ENCODE measurements at places on chromosomes 7 and 10.

- DNase-seq, result no peak
Observed at GRCh38 chr10:76301211-76301610, 869.8 kb downstream of the LRMDA start.

DNA sequence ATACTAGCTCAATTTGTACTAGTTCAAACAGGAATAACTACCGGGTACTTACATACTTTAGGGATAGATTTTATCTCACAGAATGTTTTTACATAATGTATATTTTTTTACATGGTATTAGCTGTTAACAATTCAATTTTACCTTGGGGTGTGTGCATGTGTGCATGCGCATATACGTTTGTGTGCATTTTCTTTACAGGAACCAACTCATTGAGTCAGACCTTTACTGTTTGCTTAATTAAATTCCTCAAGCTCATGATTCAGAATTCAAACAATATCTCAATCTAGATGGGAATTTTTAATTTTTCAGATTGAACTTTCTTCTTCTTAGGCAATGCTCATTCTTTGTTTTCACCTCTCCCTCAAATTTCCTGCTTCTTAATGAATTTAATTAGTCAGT, 24.7 kb upstream of the WASL start:
- no peak for DNase-seq

GRCh38 chr10:28305553-28305952, 2.7 kb upstream of the MPP7 start:
- DNase-seq, result no peak

DNA sequence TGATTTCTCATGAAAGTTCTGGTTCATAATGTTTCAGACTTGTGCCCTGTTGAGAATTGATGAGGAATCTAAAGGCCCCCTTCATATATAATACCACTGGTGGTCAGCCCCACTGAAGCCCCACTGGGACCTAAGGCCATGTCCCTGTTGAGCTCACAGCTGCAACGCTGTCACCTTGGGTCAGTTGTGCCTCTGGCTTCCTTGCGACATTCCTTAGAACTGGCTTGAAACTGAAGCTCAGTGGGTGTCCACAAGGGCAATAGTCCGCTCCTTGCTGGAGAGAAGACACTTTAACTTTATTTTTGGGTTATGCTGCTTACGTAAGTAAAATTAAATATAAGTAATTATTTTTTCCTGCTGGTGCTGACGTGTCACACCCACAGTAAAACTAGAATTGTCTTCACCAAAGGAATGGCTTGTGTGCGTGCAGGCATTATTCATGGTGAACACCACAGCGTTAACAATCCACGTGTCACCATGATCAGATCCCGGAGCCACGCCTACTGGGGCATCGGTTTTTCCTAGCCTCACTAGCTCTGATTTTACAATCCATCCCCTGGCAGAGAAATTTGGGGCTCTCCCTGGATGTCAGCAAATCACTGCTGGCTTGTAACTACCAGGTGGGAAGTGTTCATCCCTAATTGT, 66.5 kb downstream of the BICC1 start:
- DNase-seq, result peak; percentile 80

GRCh38 chr7:3332308-3332707, 31.3 kb downstream of the SDK1 start:
- DNase-seq, result no peak

GRCh38 chr7:2478800-2479199, 2.6 kb upstream of the GRIFIN start:
- DNase-seq, result no peak

DNA sequence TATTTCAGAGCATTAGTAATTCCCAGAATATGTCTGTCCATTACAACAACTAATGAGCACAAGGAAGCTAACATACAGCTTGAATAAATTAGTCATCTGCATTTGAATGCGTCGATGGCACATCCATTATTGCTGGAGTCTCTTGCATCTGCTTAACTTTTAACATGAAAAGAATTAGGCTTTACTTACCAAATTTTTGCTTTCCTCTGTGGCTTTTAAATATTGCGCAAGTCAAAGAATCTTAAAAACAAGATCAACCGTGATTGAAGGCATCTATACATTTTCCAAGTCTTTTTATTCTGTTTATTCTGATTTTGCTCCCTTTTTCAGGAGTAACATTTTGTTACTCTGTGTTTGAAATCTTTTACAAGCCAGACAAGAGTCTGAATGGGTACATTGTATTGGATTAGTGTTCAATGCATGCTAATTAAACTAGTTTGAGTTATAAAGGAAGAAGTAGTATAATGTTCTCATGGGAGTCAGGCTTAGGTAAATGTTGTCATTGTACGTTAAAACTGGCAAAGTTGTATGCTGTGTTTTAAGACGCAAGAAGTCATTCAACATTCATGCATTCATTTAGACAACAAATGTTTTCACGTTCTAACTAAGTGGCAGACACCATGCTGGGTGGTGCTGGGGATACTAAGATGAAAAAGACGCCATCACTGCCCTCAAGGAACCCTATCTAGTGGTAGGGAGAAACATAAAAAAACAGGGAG, 4.0 kb upstream of the CACNB2 start:
- peak; percentile 68 for DNase-seq

- peak; percentile 13 for DNase-seq
Observed at GRCh38 chr7:149884541-149884940, 10.8 kb downstream of the ATP6V0E2 start.

DNA sequence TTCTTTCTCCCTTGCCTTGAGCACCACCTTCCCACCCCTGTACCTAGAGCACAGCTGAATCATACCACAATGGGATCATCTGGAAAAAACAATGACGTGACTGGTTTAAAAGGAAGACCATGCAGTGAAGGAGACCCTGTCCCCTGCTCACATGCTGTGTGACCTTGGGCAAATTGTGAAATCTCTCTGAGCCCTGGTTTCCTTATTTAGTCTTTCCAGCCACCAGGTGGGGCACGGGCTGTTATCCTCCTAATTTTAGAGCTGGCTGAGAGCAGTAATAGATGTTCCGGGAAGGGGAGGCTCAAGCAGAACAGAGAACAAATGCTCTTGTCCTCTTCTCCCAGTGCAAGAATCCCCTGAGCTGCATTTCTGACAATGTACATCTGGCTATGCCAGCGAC, 198.3 kb downstream of the RPS24 start:
- DNase-seq, result peak; percentile 43

GRCh38 chr7:143419880-143420279, 11.2 kb upstream of the EPHA1 start:
- no peak for DNase-seq

GRCh38 chr10:130721971-130722370, 585.8 kb downstream of the GLRX3 start:
- no peak for DNase-seq

DNA sequence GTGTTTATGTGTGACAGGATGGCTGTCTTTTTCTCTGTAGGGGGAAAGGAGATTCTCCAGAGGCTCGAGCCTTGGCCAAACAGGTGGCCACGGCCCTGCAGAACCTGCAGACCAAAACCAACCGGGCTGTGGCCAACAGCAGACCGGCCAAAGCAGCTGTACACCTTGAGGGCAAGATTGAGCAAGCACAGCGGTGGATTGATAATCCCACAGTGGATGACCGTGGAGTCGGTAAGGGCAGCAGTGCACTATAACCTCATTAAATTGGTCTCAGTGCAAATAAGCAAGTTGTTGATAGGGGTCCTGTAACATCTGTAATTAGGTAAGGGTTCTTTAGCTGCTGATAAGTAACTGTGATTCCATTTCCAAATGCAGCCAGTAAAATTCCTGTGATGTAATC, 56.4 kb downstream of the AP3M1 start:
- no peak for DNase-seq

DNA sequence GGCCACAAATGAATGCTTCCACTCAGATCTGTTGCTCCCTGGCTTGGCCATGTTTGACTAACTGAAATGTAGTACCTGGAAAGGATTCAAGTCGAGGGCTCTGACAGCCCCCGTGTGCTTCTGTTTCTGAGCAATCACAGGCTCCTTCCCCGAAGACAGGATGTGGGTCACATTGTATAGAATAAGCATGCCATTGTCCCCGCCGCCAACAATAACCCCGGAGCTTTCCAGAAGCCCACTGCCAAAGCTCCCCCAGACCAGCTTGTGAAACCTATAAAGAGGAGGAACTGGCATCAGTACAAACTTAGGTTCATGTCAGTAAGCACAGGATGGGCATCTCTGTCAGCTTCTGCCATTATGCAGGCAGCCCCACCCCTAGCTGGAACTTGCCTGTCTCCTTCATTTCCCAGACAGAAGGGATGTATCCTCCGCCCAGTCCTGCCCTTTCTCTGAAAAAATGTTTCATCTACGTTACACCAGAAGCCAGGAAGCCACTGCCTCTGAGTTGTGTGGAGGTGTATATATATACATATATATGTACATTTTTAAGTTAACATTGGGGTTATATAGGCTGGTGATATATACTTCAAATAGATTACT, 10.3 kb downstream of the SEC31B start:
- no peak for DNase-seq

- peak; percentile 60 for DNase-seq
Observed at GRCh38 chr7:90455163-90456030, 14.0 kb upstream of the PTTG1IP2 start.

DNA sequence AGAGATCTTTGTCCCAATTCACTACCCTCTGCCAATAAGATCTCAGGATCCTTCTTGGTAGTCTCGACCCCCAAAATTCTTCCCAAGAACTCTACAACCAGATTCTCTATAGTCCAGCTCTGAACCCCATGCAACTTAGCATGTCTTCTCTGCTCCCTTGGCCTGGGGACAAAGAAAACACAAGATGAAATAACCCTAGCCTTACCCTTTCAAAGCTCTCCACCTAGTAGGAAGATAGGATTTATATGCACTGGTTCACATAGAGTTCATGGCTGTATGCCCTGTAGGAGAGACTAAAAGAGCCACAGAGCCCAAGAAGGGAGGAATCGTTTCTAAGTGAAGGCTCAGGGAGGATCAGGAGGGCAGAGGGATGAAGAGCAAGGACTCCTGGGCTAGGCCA, 96.1 kb downstream of the PPP1R3C start:
- no peak for DNase-seq

DNA sequence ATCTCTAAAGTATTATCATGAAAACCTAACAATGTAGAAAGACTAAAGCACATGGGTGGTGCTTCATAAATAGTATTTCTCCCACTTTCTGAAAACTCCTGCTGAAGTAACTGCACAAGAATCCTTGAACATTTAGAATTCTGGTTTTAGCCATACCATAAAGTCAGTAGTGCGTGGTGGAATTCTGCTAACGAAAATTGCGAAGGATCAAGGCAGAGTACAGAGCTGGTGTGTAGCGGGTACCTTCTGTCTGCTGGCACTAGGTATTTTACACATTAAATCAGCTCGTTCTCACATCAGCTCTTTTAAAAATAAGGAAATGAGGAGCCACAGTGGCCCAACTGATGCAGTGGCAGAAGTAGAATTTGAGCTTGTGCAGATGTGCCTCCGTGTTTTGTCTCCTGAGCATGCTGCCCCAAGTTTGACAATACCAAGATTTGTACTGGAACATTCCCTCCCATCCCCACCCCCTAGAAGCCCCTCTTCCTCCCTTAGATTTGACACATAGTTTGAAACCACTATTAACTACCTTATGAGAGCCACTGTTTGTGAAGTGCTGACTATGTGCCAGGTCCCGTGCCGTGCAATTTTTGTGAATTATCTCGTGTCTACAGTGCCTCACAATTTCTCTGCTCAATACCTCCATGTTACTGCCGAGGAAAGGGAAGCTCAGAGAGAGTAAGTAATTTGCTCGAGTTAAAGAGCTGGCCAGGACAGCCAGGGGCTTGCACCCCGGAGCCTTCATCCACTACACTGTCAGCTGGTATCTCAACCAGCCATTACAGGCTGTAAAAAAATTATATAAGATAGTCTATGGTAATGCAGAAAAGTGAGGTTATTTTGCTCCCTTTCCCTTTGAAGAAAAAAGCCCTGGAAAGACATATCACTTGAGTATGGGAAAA, 66.9 kb downstream of the EGFR start:
- no peak for DNase-seq

GRCh38 chr7:118129041-118129795, 54.7 kb upstream of the LSM8 start:
- no peak for DNase-seq

GRCh38 chr7:28708033-28708951, 249.8 kb downstream of the TRIL start:
- DNase-seq, result peak; percentile 89

GRCh38 chr7:101684983-101685330, 55.9 kb upstream of the MYL10 start:
- DNase-seq, result no peak

GRCh38 chr7:116211006-116211912, 920 bp downstream of the TES start:
- peak; percentile 93 for DNase-seq

- peak; percentile 97 for DNase-seq
Observed at GRCh38 chr7:767941-768731, 41.1 kb upstream of the PRKAR1B start.

- no peak for DNase-seq
Observed at GRCh38 chr7:24026351-24026750, 257.6 kb upstream of the NPY start.

DNA sequence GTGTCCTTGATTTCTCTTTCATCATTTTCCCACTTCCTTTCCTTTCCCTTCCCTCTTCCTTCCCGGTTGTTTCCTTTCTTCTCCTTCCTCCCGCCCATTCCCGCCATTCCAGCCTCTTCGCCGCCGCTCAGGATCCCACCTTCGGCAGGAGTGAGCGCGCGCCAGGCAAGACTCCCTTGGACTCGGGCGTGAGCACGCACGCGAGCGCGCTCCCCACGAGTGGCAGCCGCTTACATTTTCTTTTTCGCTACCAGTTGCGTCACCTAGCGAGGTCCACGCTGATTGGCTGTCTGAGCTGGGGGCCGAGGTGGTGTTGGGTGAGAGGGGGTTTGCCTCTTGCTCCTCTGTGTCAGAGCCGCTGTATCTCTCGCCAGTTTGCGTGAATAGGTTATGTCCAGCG, 11.8 kb downstream of the ZAN start:
- DNase-seq, result peak; percentile 64

DNA sequence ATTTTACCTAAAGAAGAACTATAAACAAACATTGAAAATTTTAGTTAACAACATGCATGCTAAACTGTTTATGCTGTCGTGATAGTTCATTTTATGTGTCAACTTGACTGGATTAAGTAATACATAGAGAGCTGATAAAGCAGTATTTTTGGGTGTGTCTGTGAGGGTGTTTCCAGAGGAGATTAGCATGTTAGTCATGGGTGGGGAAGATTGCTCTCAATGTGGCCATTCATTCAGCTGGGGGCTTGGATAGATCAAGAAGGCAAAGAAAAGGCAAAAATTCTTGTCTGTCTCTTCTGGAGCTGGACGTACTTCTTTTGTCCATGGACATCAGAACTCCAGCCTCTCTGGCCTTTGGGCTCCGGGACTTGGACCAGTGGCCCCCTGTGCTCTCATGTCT, 172.9 kb upstream of the SEMA3E start:
- DNase-seq, result no peak

GRCh38 chr10:49231086-49231820, 43.1 kb upstream of the TMEM273 start:
- no peak for DNase-seq

- DNase-seq, result no peak
Observed at GRCh38 chr10:8060010-8060703, 5.7 kb downstream of the GATA3 start.

Measured in fibroblast of mammary gland (primary cell).